H4 (cell line): ENCODE measurements at places on chromosomes 13 and 19. TPM values are rescaled to one million over a fixed set of nuclear protein-coding genes. Genes with fewer than 3 reads are reported as not detected.

GRCh38 chr19:38642176-38642575, 5.3 kb upstream of the ACTN4 start:
- no peak for DNase-seq

DNA sequence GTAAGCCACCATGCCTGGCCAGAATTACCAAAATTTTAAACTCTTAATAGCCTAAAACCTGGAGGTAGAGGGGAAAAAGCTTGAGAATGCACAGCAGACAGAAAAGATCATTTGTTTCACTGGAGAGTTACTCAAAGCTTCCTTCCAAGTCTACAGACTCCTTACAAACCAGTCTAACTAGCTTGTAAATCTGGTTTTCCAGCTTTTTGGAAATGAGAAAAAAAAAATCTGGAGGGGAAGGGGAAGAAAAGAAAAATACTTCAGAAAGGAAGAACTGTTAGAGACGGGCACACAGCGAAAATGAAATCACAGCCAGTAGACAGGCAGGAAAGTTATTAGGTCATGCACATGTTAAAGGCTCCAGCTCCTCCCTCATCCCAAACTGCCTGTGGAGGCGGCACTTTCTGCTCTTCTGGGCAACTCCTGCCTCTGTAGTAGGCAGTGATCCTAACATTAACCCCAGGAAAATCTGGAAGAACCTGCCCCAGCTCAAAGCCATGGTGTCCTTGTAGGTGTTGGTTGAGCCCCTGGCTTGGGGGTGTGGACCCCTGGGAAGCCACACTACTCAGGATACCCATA, 17.3 kb downstream of the PARP4 start:
- DNase-seq: no peak

The ZNF99 gene
- total RNA-seq: 0.04 TPM in 1 of 2 replicates, not detected in the other

The GTPBP3 gene
- 10.2 and 21.7 TPM in 2 replicates for total RNA-seq

- DNase-seq: peak; percentile 4
These were observed 16.7 kb downstream of the YIPF2 start for GRCh38 chr19:10911579-10912363.

DNA sequence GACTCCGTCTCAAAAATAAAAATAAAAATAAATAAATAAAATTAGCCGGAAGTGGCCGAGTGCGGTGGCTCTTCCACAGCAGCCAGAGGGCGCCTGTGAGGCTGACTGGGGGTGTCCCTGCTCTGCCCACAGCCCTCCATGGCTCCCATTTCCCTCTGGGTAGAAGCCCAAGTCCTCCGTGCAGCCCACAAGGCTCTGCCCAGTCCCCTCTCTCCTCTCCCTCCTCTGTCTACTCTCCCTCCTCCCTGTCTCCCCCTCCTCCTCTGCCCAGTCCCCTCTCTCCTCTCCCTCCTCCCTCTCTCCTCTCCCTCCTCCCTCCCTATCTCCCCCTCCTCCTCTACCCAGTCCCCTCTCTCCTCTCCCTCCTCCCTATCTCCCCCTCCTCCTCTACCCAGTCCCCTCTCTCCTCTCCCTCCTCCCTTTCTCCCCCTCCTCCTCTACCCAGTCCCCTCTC, 20.4 kb downstream of the MISP start:
- peak; percentile 67 for DNase-seq

The KDELR1 gene
- 127 and 219 TPM in 2 replicates for total RNA-seq

- DNase-seq: peak; percentile 35
These were observed 323.3 kb upstream of the ZNF507 start for GRCh38 chr19:32022044-32022640.

The FCAR gene
- not detected in 2 replicates for total RNA-seq

DNA sequence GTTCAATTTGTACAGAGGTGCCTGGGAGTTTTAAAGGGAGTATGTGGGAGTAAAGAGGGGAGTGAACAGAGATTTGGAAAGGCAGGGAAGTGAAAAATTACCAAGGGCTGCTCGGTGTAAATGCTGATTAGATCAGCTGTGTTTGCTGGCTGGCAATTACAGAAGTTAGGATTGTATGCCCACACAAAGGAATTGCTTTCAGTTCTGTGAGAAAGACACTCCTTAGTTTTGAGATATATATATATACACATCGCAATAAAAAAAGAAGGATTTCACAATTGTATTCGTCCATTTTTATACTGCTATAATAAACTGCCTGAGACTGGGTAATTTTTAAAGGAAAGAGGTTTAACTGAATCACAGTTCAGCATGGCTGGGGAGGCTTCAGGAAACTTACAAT, 196.3 kb downstream of the SLITRK5 start:
- no peak for DNase-seq

The LRRC25 gene
- total RNA-seq: 0.06 and 0.35 TPM in 2 replicates

The NLRP9 gene
- total RNA-seq: not detected in 2 replicates

DNA sequence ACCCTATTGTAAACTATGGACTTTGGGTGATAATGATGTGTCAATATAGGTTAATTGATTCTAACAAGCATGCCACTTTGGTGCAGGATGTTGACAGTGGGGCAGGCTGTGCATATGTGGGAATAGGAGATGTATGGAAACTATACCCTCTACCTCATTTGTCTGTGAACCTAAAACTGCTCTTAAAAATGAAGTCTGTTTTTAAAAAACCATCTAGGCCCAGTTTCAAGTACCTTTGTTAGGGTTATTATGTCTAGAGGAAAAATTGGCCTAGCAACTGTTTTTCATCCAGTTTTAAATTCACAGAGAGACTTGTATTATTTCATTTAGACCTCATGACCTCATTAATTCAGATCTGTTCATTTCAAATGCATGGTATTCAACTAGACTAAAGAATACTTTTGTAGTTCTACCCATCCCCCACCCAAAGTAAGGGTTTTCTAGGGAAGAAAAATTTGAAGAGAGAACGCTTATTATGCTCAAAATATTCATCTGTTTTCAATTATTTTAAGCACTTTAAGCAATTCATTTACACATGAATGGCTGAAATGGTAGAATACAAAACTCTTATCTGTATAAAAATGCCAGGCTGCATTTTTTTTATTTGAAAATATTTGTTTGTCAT, 1781.9 kb upstream of the MIR17HG start:
- no peak for DNase-seq

DNA sequence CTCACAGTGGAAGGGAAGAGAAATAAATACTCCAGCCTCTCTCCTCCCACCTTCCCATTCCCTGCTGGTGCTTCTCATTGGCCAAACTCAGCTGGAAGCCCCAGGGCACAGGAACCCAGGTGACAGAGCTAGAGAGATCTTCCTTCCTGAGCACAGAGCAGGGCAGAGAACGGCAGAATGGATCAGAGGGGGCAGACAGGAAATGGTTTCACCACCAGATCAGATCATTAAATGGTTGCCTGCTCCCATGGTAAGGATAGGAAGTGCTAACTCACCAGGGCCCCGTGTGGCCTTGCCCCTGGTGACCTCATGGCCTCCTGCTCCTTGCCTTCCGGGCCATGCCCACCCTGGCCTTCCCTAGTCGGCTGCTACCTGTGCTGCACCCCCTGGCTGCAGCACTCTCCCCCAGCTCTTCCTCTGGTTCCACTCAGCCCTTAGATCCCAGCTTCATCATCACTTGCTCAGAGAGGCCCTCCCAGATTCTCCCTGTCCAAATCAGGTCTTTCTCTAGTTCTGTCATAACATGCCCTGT, 108.7 kb downstream of the DPF1 start:
- no peak for DNase-seq

- no peak for DNase-seq
These were observed 109.8 kb downstream of the POSTN start for GRCh38 chr13:37488726-37489125.

- DNase-seq: no peak
These were observed 198.1 kb upstream of the CSNK1A1L start for GRCh38 chr13:37303606-37304005.

DNA sequence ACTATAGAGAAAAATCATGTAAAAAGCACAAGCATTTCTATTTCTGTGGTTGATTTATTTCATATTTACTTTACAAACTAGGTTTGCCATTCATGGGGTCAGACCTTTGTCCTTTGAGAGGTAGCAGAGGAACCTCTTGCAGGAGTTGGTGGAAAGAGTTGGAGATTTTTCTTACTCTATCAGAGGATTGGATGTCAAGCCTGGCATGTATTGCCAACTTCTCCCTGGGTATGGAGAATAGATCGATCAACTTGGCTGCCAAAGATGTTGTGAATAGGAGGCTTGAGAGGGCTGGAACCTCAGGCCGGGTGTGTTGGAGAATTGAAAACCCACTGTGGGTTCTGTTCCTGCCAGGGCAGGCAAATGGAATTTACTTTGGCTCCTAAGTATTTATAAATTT, 81.2 kb downstream of the WDFY2 start:
- no peak for DNase-seq

GRCh38 chr19:18149596-18149975, 3.4 kb upstream of the PIK3R2 start:
- no peak for DNase-seq

- DNase-seq: no peak
These were observed 534.4 kb downstream of the IRS2 start for GRCh38 chr13:109251956-109252355.

The DMKN gene
- 19.6 and 34.6 TPM in 2 replicates for total RNA-seq

- no peak for DNase-seq
These were observed 131.2 kb upstream of the RNF113B start for GRCh38 chr13:98308086-98308911.

DNA sequence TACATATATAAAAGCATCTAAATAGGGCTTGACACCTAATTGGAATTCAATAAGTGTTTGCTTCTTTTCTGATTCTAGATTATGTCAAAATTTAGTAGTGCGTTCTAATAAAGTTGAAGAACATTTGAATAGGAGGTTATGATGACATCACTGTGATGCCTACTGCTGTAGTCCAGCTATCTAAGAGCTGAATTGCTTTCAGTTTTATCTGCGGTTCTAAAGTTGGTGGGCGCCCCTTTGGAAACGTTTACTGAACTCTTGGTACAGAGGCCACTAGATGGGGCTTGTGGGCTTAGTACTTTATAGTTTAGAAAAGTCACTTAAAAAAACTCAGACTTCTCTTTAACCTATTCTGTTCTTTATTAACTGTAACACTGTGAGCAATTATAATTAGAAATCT, 776.9 kb downstream of the GPC5 start:
- DNase-seq: peak; percentile 69

The FBXO27 gene
- 2.2 and 4.5 TPM in 2 replicates for total RNA-seq

The CLEC11A gene
- 0.45 and 4.6 TPM in 2 replicates for total RNA-seq

- peak; percentile 46 for DNase-seq
These were observed 3.9 kb upstream of the GSK3A start for GRCh38 chr19:42246143-42246921.

The PGLYRP1 gene
- not detected in 2 replicates for total RNA-seq

The PPP2R1A gene
- total RNA-seq: 225 and 236 TPM in 2 replicates
